ENCODE measurements at places on chromosomes 13 and 19.

DNA sequence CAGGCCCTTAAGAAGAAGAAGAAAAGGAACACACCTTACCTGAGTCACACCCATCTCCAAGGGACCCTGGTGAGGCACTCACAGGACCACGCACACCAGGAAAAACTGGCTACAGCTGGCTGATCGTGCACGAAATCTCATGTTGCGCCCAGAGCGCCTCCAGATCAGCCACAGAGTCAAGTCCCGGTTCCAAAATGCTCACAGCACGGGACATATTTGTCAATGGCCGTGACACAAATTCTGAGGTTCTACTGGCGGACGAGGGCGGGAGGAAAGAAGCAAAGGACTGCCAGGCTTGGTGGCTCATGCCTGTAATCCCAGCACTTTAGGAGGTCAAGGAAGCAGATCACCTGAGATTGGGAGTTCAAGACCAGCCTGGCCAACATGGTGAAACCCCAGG lies 21.5 kb downstream of the SH3GL1 start:
- no peak for DNase-seq

- peak; percentile 95 for DNase-seq
Observed at GRCh38 chr19:39411832-39412099, 703 bp upstream of the PLEKHG2 start.

DNA sequence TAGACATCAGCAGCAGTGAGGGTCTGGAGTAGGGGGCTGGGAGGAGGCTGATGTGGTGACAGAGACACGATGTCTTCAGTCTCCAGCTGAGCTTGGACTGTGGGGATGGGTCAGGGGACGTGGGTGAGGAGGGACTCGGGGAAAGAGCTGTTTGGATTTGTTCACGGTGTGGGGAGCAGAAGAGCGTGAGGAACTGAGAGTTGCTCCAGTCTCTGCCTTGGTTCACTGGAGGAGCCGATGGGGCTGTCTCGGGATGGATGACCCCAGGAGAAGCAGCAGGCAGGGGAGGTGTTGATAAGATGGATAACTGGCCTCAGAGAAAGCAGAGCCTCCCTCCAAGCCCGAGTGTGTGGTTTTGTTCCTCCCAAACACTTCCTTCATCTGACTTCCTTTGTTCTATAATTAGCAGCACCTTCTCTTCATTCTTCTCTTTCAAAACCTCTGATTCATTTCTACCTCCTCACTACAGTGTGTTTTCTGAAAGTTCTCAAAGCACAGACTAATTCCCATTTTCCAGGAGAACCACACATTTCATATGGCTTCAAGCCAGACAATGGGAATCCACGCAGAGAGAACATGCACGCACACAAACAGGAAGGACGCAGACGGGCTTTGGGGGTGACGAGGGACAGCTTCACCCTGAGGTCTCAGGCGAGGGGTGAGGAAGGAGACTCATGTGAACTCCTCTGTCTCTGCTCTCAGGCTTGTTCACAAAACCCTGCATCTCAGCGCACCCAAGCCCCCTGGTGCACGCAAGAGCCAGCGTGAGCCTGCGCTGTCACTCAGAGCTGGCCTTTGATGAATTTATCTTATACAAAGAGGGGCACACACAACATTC lies 18.6 kb downstream of the LAIR2 start:
- no peak for DNase-seq

- DNase-seq, result no peak
Observed at GRCh38 chr19:788983-789700, 8.1 kb upstream of the PTBP1 start.

GRCh38 chr13:45412274-45413049 lies 5.7 kb downstream of the SLC25A30 start:
- no peak for DNase-seq

- DNase-seq, result no peak
Observed at GRCh38 chr19:23795462-23795861, 36.8 kb upstream of the ZNF681 start.

DNA sequence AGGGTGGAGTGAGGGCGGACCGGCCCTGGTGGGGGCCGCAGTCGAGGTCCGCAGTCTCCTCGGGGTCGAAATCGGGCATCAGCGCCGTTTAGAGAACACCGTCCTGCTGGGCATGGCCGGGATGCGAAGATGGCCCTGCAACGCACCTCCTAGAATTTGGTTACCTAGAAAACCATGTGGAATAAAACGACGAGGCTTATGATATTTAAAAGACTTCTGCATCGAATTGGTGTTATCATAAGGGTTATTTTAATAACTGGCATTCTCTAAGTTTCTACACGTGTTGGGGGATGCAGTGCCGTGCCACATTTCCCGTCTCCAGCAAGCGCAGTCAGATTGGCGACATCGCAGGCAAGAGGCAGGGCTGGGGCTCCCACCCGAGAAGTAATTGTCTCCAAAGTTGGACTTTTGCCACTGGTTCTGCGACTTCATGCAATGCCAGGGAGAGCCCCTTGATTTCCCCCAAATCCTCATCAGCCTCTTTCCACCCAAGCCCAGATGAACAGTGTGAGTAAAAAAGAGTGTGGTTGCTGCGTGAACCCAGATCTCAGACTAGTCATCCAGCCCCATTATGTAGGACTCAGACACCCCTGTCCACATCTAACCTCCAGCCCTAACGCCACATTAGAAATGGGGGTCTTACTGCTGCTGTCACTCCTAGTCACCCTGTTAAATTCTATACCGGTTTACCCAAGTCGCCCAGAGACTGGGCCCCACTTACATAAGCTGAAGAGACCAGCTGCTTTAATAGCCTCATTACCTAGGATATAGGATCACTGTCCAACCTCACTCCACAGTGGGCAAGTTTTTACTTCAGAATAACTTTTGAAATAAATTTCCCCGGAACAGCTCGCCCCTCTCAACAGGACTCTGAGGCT lies 571 bp upstream of the DHRS12 start:
- DNase-seq, result no peak

- no peak for DNase-seq
Observed at GRCh38 chr19:19704836-19705235, 28.1 kb downstream of the ZNF14 start.

GRCh38 chr13:81683521-81683920 lies 1342.6 kb upstream of the SPRY2 start:
- DNase-seq, result no peak

DNA sequence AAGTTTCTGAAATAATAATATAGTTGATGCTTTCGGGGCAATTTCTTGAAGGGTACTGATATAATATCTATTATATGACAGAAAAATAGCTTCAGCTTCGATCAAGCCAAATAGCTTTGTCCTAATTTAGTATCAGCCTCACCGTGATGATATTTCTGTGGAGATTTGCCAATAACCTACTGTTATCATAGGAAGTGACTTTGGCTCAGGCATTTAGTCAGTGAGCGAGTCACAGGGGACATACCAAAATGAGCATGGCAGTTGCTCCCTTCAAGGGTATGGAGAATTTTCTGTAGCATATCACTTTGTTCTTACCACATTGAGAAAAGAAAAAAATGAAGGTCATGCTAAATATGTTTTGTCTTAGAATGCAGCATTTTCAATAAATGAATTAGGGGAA lies 767.6 kb upstream of the SLITRK1 start:
- peak; percentile 33 for DNase-seq

DNA sequence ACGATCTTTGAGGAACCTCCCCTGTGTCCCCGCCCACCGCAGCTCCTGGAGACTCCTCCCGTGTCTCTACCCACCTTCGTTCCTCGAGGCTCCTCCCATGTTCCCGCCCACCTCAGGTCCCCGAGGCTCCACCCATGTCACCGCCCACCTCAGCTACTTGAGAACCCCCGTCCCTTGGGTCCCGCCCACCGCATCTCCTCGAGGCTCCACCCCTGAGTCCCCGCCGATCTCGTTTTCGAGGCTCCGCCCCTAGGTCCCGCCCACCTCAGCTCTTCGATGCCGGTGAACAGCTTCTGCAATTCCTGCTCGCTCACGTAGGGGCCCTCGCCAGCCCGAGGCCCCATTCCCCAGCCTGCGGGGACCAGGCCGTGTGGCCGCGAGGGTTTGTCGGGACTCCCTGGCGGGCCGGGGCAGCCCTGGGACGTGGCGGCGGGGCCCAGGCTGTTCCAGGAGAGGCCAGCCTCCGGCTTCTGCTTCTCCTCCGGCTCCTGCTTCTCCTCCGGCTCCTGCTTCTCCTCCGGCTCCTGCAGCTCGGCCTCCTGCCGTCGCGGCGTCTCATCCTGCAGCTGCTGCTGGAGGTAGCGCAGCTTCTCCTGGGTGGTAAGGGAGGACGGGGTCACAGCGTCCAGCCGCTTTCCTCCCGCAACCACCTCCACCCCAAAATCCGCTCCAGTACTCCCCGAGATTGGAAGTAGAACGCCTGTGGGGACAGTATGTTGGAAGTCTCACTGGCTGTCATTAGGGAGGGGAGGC lies 16.7 kb downstream of the TSKS start:
- peak; percentile 79 for DNase-seq

DNA sequence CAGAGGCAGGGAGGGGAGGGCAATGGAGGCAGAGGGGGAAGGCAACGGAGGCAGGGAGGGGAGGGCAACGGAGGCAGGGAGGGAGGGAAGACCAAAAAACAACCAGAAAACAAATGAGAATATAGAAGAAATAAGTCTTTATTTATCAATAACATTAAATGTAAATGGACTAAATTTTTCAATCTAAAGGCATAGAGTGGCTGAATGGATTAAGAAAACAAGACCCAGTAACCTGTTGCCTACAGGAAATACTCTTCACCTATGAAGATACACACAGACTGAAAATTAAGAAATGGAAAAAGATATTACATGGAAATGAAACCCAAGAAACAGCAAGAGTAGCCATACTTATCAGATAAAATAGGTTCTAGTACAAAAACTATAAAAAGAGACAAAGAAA lies 536.3 kb downstream of the TBC1D4 start:
- DNase-seq, result no peak

- peak; percentile 45 for DNase-seq
Observed at GRCh38 chr19:52190487-52191293, 838 bp downstream of the PPP2R1A start.

DNA sequence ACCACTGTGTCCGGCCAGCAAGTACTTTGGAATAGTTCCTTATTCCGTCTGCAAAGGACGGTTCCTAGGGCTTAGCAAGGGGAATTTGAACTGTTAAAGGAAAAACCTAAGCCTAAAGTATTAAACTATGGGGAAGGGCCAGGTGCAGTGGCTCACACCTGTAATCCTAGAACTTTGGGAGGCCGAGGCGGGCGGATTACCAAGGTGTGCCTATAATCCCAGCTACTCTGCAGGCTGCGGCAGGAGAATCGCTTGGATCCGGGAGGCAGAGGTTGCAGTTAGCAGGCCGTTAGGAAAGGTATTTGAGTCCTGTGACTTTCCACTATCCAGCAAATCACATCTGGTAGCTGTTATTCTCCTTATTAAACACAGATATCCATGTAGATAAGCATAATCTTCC lies 9.4 kb upstream of the RAB20 start:
- DNase-seq, result no peak

DNA sequence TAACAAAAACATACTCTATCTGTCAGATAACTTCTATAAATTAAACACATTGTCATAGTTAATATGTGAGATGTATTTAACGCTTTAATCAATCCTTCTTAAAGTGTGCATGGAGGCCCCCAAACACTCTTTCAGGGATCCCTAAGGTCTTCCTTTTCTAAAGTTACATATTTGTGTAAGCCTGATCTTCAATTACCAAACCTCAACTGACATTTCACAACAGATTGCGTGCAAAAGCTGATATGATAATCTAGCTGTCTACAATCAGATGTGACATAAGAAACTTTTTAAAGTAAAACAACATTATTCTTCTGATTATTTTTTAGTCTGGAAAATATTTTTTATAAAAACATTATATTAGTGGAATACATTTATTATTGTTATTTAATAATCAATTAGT lies 1850.4 kb downstream of the OLFM4 start:
- no peak for DNase-seq

GRCh38 chr13:39516096-39516495 lies 86.9 kb downstream of the LHFPL6 start:
- no peak for DNase-seq

DNA sequence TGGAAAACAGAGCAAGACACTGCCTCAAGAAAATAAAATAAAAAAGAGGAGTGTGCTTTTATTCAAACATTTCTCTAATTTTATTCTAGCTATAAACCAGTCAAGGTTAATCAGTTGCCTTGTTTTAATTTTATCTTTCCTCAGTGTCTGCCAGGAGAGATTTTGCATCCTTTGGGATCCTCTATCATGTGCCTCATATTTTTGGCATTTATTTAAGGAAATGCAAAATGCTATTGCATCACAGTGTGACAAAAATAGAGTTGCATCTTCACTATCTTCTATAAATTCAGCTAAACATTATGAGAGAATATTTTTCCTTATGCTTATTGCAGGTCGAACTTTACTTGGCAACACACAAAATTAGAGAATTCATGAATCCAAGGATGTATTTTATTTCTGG lies 639.0 kb upstream of the KLF12 start:
- no peak for DNase-seq

DNA sequence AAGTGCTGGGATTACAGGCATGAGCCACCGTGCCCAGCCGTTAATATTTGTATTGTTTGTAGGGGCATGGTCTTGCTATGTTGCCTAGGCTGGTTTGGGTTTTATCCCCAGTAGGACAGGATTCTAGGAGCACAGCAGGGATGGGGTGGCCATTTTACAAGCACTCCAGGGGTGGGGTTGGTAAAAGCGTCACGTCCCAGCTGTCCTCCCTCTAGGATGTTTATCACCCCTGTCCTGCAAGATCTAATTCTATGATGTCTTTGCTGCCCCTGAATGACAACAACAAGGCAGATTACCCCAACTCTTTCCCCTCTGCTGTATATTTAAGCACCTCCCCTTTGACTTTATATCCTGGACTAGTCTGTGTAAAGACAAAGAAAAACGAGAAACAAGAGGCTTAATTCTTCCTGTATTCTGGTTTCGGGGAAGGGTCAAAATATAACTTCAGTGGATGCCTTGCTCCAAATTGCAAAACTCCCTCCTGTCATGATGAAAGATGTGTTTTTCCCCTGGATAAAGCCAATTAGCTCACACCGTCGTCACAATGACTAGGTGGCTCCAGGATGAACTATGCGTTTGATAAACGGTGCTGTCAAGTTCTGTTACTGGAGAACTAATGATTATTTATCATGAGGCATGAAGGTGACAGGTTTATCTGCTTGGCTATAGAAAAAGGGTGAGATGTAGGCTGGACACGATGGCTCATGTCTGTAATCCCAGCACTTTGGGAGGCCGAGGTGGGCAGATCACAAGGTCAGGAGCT lies 27.8 kb upstream of the OR1M1 start:
- no peak for DNase-seq

DNA sequence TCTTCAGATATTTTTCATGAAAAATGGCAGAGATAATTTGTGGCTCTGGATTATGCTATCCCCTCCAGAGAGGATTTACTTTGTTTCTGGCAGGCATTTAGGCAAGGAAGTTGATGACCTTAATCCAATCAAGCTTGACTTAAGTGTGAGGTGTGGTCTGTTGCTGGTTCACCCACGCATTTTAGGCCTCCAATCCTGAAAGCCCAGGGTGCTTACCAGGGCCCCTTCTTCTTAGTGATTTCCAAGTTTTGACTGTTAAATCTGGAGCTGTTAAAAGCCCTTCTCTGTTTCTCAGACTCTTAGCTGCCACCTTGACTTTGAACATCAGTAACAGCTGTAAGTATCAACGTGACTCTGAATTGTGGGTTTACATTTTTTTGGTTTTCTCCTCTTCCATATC lies 161.8 kb downstream of the DNAJC15 start:
- DNase-seq, result peak; percentile 68

GRCh38 chr13:112069845-112070251 lies 2.9 kb downstream of the SOX1 start:
- no peak for DNase-seq

GRCh38 chr19:1076951-1077350 lies 10.0 kb downstream of the ARHGAP45 start:
- no peak for DNase-seq

- peak; percentile 85 for DNase-seq
Observed at GRCh38 chr19:3163230-3163886, 15.2 kb upstream of the S1PR4 start.

GRCh38 chr19:14954071-14954655 lies 12.9 kb downstream of the OR7C2 start:
- DNase-seq, result no peak

Measured in A673 (cell line).